ENCODE measurements at places on chromosomes 12 and 14.

DNA sequence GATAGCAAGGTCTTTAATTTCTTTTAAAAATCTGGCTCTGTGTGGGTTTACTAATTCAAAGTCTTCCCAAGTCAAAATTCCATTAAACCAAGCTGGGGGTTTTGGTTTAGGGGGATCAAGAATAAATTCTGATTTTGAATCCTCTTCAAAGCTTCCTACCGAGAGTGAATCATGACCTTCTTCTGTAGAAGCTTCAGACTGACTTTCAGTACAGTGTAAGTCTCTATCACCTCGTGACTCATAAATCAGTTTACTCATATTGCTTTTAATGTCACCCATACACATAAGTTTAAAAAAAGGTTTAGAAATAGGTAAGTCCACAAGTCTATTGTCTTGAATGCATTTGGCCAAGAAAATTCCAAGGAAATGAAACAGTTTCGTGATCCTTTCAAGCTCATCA is 80.6 kb upstream of the STRN3 start:
- DNase-seq, result no peak

- DNase-seq, result no peak
Measured at GRCh38 chr14:68309616-68310015, 483.3 kb downstream of the ZFP36L1 start.

DNA sequence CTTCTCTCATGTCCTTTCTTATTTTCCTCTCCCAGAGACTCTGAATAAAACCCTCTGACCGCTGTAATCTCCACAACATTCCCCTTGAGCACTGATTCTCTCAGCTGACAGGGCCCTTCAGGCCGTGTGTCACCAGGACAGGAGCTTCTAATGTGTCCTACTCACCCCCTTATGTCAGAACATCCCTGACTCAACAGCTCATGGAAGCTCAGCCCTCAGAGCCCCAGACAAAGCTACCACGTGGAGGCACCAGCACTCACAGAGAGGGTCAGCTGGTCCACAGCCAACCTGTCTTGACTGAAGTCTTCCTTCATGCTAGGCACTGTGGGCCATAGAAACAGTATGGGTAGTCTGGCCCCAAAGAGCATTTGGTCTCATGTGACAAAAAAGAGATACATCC is 49.8 kb downstream of the SMUG1 start:
- no peak for DNase-seq

DNA sequence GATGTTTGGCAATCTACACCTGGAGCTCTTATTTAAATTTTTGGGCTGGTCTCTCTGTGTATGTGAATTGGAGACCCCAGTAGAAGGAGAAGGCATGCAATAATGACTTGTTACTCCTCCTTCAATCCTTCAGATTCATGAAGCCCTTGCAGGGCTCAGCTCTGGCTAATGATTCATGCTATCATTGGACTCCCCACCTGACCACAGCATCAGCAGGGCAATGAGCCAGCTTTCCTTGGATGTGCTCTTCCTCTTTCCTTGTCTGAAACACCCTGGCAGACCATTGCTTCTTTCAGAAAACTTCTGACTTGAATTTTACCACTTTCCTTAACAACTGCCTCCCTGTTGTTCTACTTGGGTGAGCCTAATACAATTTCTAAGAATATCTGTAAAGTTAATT is 1019.2 kb downstream of the AACS start:
- no peak for DNase-seq

DNA sequence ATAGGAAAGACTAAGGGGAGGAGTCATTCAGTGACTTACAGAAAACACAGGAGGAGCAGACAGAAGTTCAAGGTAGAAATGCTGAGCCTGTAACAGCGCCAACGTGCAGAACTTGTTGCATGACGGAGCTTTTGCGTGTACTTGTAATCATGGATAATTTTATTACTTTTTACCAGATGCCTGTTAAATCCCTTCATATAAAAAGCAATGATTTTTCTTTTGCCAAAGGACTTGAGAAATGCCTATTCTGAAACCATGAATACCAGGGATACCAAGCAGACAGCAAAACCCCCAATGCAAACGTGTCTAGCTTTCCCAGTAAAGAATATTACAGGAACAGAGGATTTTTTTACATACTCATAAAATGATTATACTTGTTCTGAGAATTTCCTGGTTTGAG is 163.6 kb upstream of the GSC start:
- no peak for DNase-seq

- DNase-seq, result no peak
Measured at GRCh38 chr14:49451938-49452337, 134.2 kb downstream of the RPS29 start.

DNA sequence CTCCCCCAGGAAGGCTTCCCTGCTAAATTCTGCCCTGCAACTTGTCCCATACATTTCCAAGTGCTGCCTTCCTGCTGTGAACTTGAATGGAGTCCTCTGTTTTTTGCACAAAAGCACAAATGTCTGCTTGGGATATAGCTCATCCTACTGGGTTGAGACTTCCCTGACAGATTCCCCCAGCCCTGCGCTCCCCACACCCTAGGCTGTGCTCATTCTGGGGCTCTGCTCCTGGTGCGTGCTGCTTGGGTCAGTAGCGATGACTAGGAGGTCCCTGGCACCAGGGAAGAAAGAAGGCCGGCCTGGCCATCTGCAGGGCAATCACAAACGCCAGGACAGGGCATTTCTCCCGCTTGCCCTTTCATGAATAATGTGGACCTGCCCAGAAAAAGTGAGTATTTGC is 29.2 kb upstream of the FKBP4 start:
- DNase-seq, result no peak

DNA sequence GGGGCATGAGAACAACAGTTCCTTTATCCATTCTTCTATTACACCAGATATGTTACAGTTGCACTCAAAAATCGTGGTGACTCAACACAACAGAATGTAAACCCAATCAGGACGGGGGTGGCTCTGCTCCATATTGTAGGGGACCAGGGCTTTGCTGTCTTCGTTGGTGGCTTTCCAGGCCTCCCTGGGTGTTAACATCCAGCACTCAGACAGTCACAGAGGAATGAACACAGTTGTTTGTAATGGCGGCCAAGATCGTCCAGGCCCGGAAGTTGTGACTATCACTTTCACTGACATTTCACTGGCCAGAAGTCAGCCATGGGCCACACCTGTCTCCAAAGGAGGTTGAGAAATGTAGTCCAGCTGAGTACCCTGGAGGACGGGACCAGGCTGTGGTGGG is 204.1 kb downstream of the CACNA1C start:
- no peak for DNase-seq

DNA sequence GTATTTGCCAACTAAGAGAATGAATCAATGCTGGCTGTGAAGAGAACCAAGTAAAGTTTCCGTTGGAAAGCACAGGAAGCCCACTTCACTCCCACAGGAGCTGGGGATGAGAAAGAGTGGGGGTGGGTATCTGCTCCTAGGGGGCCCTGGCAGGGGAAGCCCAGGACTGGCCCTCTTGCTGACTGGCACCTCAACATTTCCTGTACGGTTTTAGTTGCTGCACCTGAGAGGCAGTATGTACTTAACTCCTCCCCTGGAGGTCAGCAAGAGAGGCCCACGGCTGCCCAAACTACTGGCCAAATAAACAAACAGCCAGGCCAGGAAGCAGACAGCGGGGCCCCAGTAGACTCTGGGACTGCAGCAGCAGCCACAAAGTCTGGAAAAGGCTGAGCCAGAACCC is 33.8 kb upstream of the VWF start:
- DNase-seq, result no peak

GRCh38 chr12:633731-634130 is 29.5 kb downstream of the NINJ2 start:
- DNase-seq, result no peak

DNA sequence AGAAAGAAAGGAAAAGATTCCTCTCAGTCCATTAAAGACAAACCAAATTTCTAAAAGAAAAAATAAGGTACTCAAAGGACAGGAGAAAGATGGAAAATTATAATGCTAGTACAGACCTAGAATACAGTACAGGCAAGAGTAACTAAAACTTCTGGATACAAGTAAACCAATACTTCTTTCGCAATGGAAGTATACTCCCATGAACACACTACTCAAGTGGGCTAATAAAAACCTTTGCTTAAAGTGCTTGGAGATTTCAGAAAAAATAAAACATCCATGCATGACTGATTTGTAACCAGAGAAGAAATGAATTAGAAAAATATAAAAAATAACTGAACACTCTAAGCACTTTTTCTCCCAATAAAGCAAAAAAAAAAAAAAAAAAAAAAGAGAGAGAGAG is 3.5 kb downstream of the ZBTB25 start:
- DNase-seq, result no peak

DNA sequence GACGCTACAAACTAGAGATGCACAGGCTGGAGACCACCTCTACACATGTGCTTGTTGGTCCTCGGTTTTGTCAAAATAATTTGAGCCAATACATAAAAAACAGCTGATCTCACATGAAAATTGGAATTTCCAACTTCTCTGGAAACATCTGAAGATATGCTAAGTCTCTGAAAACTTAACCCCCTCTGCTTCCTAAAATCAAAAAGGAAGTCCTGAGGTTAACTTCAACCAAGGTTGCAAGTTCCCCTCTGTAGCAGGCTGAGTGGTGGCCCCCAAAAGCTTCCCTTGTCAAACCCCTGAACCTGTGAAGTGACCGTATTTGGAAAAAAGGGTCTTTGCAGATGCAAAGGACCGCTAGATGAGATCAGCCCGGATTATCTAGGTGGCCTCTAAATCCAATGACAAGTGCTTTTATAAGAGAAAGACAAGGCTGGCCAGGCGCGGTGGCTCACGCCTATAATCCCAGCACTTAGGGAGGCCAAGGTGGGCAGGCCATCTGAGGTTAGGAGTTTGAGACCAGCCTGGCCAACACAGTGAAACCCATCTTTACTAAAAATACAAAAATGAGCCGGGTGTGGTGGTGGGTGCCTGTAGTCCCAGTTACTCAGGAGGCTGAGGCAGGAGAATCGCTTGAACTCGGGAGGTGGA is 32.0 kb upstream of the VPS37B start:
- DNase-seq, result no peak

GRCh38 chr12:41103614-41104013 is 84.5 kb upstream of the PDZRN4 start:
- no peak for DNase-seq

DNA sequence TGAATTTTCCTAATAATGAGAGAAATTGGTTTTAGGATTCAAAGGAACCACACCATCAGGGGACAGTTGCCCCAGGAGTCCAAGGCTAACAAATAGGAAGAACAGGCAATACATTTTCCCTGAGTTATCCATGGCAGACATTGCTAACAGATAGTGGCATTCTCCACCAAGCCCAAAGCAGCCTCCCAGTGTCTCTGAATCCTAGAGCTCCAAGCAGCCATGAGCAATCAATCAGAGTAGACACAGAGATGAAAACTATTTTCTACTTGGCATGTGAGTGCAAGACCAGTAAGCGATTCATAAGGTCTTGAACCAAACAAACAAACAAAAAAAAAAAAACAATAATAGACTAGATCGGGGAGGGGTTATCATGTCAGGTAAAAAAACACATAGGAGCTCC is 515.7 kb downstream of the MED13L start:
- DNase-seq, result no peak

- no peak for DNase-seq
Measured at GRCh38 chr12:38785381-38785780, 120.0 kb downstream of the CPNE8 start.

- no peak for DNase-seq
Measured at GRCh38 chr14:80664576-80664975, 277.0 kb downstream of the CEP128 start.

- peak; percentile 88 for DNase-seq
Measured at GRCh38 chr14:30270200-30271161, 288.5 kb upstream of the G2E3 start.

- DNase-seq, result no peak
Measured at GRCh38 chr12:99259040-99259934, 388.3 kb upstream of the GARIN6 start.

GRCh38 chr12:1639538-1639937 is 10.5 kb downstream of the WNT5B start:
- no peak for DNase-seq

GRCh38 chr14:36271222-36271621 is 49.2 kb downstream of the MBIP start:
- no peak for DNase-seq

- no peak for DNase-seq
Measured at GRCh38 chr12:112482733-112483132, 64.0 kb downstream of the PTPN11 start.

- no peak for DNase-seq
Measured at GRCh38 chr12:120649442-120650232, 9.2 kb downstream of the CABP1 start.

- no peak for DNase-seq
Measured at GRCh38 chr14:55316564-55316963, 45.3 kb downstream of the FBXO34 start.

DNA sequence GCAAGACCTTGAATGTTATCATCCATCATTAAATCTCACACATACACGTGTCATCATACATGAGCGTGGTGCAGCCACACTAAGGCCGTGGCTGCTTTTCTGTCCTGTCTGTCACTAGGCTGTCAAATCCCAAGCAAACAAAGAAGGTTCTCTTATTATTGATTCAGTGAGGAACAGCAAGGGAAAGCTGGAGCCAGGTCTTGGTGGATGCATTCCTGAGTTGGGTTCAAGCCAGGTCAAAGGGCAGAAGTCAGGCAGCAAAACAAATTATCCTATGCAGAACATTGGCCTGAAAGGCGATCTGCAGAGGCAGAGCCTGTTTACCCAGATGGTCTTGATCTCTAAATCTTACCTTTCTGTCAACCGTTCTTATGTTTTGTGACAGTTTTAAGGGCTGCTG is 252.3 kb downstream of the NEDD1 start:
- DNase-seq, result no peak

DNA sequence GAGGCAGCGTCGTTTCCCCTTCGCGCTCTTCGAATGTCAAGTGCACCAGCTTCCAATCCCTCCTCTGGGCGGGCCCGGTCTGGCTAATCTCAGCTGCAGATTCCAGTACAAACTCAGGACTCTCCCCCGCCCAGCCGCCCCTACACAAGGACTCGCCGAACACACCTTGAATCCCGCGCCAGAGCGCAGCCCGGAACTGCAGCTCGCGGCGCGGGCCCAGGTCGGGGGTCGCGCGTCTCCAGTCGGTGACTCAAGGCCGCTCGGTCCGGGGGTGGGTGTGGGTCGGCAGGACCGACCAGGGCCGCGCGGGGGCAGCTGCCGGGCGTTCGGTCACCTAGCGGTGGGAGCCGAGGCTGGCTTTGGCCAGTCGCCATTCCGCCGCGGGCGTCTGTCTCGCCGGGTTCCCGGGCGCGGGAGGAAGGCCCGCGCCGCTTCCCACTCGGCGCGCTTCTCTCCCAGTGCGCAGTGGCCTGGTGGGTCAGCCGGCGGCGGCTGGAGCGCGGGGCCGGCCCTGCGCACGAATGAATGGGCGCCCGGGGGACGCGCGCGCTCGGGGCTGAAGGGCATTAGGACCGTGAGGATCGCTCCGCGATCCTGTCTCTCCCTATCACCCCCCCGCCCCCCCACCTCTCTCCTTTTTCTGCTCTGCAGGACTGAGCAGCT is at the start of gene GALNT16:
Gene GALNT16 (plus strand): TSS at position 632 of the 663 bp plus-strand sequence. CDS start 133 bp downstream, outside the sequence.
- peak; percentile 69 for DNase-seq

DNA sequence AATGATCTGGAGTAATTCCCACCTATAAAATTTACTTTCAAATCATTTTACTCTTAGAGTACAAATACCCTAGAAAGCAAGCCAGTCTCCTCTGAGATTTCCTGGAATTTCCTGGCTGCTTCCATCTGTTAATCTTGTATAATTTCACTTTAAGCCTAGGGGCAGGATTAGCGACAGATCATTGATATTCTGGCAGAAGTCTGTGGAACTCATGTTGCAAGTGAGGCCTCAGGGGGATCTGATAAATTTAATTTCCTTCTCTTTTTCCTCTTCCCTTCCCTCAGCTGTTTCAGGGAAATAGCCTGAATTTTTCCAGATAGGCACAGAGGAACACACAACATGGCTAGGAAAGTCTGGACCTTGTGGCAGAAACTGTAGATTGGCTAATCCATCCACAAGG is 5.9 kb upstream of the KRT6A start:
- DNase-seq, result no peak

All from endothelial cell (in vitro differentiated cells).